ENCODE measurements at places on chromosomes 11 and 22.

GRCh38 chr11:134764966-134765365 lies 352.9 kb upstream of the B3GAT1 start:
- DNase-seq: no peak

DNA sequence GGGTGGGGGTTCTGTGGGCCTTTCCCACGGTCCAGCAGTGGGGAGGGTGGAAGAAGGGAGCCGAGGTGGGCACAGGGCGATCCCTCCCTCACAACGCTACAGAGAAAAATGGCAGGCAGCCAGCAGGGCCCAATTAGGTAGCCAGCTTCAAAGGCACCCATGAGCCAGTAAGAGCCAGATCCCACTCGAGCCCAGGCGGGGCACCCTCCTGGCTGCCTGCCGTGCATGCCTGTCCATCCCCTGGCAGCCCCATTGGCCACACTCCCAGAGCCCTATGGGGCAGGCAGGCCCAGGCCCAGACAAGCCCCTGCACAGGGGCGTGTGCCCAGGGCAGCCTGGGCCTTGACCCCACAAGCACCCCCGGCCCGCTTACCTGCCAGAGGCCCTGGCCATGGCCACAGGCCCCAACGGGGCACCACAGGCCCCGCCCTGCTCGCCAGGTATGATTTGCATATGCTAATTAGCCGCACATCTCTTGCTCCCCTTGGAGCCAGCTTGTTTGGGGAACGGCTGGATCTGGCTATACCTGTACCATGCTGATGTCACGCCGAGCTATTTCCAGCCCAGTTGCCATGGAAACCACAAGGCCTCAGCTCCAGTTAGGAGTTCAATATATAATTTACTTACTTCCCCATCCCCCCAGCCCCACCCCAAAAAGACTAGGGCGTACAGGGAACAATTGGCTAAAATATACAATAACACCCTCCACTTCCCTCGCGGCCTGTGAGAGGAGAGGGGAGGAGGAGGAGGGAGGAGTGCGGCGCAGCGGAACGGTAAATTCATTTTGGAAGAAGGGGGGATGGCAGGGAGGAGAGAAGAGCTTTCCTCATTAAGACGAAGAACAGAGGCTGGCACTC lies 47.5 kb upstream of the TCF20 start:
- no peak for DNase-seq

DNA sequence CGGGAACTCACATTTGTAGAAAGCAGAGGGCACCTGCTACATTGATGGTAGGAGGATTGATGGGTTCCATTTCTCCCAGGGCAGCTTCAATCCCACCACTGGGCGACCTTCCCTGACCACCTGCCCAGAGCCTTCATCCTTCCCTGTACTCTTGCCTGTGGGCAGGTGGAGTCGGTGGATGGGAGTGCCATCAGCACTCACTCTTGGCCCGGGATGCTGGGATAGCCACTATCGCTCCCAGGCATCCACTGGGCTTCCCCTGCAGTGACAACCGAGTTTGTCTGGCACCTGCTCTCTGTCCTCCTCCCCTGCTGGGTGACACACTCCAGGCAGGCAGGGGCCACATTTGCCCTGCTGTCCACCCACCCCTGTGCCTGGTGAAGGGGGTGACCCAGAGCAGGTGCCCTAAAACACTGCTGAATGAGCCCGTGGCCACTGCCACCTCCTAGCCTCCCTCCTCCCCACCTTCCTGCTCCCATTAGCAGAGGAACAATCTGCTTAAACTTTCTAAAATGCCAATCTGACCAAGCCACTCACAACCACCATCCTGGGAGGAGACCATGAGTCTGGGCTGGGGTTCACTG lies 604.7 kb downstream of the TBC1D22A start:
- no peak for DNase-seq

DNA sequence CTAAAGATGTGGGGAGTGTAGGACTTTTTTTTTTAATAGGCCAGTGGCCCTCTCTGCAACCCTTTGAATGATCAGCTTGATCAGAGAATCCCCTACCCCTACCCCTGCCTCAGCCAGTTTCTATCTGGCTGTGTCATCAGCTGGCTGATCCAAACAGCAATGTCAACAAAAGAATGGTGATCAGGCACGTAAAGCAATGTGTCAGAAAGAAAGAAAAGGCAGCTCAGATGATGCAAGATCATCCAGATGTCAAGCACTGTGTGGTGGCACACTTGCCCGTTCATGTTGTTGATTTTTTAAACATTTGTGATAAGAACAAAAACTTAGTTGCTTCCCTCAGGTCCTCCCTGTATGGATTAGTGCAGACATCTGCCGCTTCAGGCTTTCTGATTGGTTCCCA lies 26.3 kb upstream of the EHF start:
- no peak for DNase-seq

- DNase-seq: no peak
Observed at GRCh38 chr11:15288863-15289262, 174.1 kb downstream of the INSC start.

DNA sequence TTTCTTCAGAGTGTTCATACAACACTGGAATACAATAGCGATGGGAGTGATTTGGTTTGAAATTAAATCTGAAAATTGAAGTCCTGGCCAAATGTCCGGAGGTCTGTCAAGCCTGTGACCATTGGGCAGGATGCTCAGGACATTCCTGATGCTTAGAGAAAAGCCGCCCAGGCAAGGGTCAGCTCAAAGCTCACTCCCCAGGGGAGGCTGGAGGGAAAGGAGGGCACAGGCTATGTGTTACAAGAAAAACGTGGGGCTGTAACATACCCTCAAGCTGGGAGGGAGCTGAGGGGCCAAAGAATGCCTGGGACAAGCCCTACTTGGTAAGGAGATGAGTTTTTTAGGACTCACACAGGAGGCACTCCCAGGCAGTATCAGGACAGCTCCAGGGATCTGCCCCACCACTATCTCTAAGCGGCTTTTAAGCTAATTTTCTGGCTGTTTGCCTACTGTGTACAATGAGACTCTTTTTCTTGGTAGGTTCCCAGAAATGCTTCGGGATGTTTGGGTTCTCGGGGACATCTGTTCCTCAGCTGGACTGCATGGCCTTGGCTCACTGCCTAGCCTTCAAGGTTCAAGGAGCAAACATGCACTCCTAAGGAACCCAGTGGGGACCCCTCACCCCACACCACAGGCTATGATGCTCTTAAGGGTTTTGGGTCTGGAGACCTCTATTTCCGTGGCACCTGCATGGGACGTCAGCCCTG lies 500.1 kb downstream of the BRD1 start:
- no peak for DNase-seq

DNA sequence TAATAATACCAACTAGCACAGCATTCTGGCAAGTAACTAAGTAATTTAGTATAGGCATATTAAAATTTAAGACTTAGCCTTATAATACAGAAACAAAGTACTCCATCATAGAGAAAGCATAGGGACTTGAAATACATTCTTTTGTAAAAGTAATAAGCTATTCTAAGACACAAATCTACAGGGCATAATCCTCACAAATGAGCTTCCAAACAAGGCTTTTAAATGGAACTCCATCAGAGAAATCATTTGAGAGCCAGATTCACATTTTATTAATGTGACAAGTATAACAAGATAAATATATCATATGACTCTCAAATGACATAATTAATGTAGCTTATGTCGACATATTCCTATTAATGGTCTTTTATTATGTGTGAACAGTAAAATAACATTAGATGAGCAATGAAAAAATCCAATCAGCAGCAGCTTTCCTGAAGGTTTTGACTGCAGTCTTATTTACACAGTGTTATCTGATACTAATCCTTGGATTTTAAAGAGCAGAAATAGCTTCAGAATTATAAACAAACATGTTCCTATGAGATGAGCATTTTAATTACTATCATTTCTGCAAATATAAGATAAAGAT lies 241.4 kb downstream of the TTC28 start:
- no peak for DNase-seq

GRCh38 chr22:22154040-22154439 lies 90.5 kb upstream of the VPREB1 start:
- DNase-seq: no peak

DNA sequence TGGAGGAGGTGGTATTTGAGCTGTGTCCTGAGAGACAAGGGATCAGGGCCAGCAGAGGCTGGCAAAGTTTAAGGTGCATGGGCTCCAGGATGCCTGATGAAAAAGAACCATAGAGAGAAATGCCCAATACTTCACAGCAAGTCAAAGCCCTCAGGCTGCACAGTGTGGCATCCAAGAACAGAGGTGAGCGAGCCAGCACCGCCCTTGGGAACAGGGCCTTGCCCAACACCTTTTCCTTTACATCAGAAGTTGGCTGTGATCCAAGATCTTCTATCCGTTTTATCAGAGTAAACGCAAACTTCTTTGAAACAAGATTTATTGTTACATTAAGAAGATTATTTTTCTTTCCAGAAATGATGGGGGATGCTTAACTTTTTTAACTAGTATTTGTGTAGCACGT lies 1.4 kb downstream of the B3GNT6 start:
- DNase-seq: no peak

- DNase-seq: no peak
Observed at GRCh38 chr11:44138286-44138685, 42.8 kb downstream of the EXT2 start.

- DNase-seq: no peak
Observed at GRCh38 chr11:125807909-125808308, 20.0 kb downstream of the PATE3 start.

- no peak for DNase-seq
Observed at GRCh38 chr11:121749691-121750090, 296.9 kb upstream of the SORL1-AS1 start.

GRCh38 chr11:124754309-124754708 lies 2.3 kb upstream of the VSIG2 start:
- DNase-seq: no peak

GRCh38 chr22:24937114-24937513 lies 9.4 kb downstream of the LHFPL7 start:
- DNase-seq: no peak

GRCh38 chr11:134055029-134055428 lies 13.8 kb upstream of the JAM3 start:
- DNase-seq: no peak
